ENCODE measurements at places on chromosomes 5 and 9. TPM values are rescaled to one million over a fixed set of nuclear protein-coding genes. Genes with fewer than 3 reads are reported as not detected.

DNA sequence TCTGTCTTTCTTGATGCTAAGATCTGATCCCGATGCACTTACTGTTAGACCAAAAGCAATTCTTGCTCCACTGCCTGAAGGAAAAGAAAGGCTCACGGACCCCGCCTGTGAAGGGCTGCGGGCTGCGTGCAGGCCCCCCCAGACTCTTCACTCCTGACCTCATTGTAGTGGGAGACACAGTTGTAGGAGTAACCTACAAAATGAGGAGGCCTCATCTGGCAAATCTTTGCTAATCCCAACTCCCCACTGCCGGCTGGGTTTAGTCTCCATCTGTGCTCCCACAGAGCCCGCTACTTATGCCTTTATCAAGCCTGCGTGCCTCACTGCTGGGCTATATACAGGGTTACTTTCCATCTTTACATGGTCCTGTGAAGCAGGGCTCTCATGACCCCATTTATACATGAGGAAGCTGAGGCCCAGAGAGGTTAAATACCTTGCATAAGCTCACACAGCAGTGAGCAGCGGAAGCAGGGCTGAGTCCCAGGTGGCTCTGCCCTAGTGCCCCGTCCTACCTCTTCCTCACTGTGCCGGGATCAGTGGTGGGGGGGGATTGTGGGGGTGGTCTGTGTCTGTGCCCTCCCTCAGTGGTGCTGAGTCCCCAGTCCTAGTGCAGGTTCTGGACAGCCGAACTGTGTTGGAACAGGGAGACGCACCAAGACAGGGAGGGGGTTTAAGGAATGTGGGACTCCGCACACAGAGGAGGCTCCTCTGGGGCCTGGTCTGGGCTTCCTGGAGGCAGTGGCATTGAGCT, 43.9 kb upstream of the RNF130 start:
- DNase-seq, result no peak

DNA sequence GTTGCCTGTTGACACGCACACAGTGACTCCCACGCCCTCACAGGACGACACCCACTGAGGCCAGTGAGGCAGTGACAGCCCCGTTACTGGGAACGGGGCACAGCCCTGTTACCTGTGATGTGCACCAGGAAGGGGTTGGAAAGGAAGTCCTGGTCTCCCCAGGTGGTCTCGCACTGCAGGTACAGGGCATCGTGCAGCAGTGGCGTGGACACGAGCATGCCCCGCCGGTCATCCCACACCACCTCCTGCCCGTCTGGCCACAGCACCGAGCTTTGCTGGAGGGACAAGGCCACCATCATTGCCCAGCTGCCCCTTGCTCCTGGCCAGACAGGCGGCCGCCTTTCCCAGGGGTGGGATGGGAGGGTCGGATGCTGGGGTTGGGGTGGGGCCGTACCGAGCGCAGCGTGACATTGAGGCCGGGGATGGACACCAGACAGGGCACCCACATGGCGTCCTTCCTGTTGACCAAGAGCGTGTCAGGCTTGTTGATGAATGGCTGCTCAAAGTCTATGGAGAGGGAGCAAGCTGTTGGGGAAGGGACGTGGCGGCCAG, 19.5 kb downstream of the FLT4 start:
- no peak for DNase-seq

- no peak for DNase-seq
Measured at GRCh38 chr9:34809504-34810186, 99.7 kb upstream of the CCL21 start.

DNA sequence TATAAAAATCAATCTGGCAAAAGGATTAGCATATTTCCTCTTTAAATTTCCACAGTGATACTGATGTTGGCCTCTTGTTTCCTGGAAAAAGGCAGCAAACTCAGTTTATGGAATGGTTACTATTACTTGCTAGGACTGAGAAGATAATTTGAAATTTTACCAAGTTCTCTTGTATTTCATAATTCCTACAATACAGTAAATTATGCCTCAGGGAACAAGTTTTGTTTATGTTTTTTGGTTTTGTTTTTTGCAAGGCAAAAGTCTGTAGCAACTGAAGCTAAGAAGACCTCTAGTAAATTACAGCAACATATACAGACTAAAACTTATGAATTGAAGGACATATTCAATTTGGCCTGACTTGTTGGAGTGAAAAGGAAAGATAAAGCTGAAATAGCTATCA, 30.2 kb upstream of the SLCO6A1 start:
- no peak for DNase-seq

DNA sequence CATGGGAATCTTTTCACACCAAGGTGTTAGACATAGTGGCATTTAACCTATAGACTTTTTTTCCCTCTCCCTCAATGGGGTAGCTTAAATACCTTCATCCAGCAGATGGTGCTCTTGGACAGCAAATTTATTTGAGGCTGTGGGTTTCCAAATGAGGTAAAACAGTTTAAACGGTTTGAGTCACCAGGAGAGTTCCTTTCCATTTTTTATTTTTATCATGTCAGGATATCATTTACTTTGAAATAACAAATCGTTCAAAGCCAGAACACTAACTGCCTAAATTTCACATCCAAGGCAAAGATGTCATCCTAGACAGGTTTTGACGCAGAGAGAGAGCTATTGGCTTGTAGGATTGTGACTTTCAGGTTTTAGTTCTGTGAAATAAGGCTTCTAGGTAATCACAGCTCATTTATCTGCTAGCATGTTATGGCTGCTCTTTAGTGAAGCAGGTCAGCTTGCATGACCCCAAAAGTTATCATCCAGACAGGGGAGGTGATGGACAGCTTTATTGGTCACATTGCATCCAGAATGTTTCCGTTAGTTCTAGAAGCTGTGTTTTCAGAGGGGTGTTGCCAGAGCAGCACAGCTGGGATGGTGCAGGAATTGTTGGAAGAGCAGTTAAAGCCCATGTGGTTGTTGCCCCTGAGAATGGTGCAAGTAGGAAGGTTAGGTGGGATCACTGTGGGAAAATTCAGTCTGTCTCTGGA, 69.8 kb downstream of the KDM4C start:
- DNase-seq, result peak; percentile 28

DNA sequence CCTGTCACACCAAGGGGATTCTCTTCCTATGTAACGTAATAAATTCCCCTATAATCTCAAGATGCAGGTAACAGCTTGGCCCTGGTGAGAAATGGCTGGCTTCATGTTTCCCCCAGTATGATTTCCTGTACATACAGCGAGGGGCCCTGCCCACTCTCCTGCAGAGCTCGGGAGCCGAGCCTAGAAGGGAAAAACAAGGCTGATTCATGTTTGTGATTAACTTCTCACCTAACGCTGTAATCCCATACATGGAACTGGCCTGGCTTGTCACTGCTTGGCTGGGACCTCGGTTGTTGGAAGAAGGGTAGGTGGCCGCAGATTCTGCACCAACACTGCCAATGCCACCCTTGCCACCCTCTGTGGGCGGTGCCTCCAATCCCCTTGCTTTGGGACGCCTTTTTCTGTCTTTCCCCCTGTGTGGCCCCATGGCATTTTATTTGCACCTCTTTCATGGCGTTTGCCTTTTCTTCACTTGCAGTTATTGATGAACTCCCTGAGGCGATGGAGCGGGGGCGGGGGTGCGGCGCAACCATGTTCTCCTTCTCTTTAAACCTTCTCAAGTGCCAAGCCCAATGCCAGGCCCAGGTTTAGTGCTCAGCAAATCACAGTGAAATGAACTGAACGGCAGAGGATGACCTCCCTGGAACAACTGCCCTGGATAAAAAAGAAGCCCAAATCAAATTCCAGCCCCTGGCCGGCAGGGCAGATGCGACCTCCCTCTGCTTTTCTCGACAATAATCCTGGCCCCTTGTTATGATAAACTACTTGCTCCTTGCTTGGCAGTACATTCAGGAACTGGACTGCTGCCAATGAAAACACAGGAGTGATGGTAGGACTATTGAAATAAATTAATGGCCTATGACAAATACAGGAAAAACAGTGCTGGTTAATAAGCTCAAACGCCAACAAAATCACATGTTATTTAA, 108.1 kb downstream of the TMEM174 start:
- no peak for DNase-seq

- DNase-seq, result no peak
Measured at GRCh38 chr9:123058834-123059233, 25.4 kb downstream of the GPR21 start.

- no peak for DNase-seq
Measured at GRCh38 chr9:76787677-76788076, 23.4 kb downstream of the PCA3 start.

DNA sequence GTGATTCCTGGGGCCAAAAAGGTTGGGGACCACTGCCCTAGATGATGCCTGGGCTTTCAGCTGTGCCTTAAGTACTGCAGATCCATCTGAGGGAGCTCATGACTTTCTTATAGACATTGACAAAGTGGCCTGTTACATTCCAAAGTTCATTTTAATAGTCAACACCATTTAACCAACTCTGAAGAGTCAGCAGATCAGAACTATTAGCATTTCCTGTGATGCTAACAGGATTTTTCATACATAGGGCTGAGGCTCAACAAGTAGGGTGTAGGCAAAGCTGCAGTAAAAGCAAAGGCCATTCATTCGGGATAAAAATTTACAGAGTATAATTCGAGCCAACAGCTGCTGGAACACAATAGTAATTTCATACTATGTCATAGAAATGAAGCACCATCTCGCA, 105.4 kb downstream of the LPAR1 start:
- no peak for DNase-seq

DNA sequence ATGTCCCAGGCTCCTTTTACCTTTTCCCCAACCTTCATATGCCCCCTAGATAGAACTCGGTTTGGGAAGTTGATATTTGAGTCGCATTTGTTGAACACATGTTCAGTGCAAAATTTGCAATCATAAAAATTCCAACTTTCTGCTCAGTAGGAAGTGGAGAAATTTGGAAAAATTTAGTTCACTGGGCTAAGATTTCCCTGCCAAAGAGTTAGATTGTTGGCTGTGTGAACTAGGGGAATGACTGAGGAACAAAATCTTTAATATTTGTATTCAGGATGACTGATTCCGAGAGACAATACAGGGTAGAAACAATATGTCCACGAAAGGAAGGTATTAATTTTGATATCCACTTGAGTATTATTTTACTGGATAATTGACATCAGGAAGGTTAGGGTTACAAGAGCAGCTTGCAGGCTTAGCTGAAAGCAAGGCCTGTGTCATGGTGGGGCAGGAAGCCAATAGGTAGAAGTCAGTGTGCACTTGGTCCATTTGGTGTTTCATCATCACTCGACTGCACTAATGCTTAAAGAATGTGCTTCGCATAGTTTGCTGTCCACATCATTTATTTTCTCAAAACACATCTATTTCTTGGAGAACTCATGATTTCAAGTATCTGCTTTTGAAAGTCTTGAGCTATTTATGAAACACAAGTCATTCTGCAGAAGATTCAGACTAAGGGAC, 59.4 kb upstream of the GNA14 start:
- DNase-seq, result no peak

GRCh38 chr9:138063785-138064184, 186.2 kb downstream of the CACNA1B start:
- DNase-seq, result no peak

GRCh38 chr5:131536211-131536826, 98.7 kb downstream of the RAPGEF6 start:
- DNase-seq, result no peak

GRCh38 chr5:152400846-152401245, 4.2 kb downstream of the NMUR2 start:
- DNase-seq, result no peak

DNA sequence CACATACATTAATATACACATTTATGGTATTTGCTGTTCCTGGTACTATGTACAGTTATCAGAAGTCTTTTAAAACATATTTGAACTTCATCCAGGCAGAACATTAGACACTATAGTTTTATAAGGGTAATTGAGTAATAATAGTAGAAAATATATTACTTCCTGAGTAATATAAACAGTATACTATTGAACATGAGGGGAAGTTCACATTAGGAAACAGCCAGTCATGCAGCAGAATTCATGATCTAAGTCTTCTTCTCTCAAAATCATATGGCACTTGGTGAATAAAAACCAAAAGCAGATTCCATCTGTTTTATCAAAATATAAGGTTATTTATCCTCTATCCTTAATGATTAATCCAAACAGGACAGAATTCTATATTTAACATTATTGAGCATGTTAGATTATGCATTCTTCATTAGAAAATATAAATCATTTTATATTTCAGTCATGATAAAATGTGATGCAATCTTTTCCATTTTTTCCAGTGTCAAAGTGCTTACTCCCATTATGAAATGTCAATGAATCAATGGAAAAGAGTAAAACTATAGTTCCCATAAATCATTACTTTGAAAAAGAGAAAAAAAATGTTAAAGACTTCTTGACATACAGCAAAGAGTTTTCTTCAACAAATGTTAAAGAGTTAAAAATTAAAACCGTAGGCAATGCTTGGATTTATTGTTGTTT, 584.3 kb upstream of the TUSC1 start:
- DNase-seq, result no peak

DNA sequence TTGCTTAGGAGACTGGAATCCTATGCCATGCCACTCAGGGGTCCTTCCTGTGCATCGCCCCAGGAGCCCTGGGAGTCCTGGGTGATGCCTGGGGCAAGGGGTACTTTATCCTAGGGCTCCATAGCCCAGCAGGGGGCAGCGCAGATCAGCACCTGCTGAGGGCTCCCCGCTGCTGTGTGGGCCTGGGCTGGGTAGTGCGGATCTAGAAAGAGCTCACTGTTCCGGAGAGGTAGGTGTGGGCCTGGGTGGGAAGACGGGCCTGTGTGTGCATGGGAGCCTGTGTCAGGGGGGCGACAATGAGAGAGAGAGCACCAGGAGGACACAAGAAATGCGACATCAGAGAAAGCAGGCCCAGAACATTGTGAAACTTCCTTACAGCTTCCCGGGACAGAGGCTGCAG, 11.4 kb upstream of the DAB2IP start:
- DNase-seq, result no peak

DNA sequence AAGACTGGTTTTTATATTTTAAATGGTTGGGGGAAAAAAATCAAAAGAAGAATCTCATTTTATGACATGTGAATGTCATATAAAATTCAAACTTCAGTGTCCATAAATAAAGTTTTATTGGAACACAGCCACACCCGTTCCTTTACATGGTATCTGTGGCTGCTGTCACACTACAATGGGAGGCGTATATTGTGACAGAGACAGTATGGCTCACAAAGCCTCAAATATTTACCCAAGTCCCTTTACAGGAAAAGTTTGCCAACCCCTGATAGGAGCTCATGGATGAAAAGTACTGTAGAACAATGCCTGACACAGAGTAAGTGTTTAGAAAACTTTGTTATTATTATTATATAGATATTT, 5.2 kb upstream of the DUSP1 start:
- DNase-seq, result no peak

- no peak for DNase-seq
Measured at GRCh38 chr9:37157726-37158377, 37.5 kb downstream of the ZCCHC7 start.

GRCh38 chr9:127803507-127804352, 1.0 kb downstream of the FPGS start:
- DNase-seq, result no peak

GRCh38 chr9:136686794-136687711, at the start of gene AGPAT2:
Gene AGPAT2 (minus strand): TSS chr9:136687457. CDS start chr9:136687357, 100 bp downstream.
- DNase-seq, result peak; percentile 57

SPEF2 gene
- total RNA-seq, result 0.86 TPM

GAPT gene
- total RNA-seq, result 1.1 TPM

TBCA gene
- 94.4 TPM for total RNA-seq

TEK gene
- total RNA-seq, result not detected

PAPPA gene
- total RNA-seq, result 0.42 TPM

CDX1 gene
- total RNA-seq, result not detected

C8G gene
- 1.1 TPM for total RNA-seq

POU4F3 gene
- 0.30 TPM for total RNA-seq

PCDHB11 gene
- total RNA-seq, result not detected
